ENCODE measurements at places on chromosomes 13 and 19.

- no peak for DNase-seq
Measured at GRCh38 chr19:7069904-7070226, 362 bp downstream of the ZNF557 start.

DNA sequence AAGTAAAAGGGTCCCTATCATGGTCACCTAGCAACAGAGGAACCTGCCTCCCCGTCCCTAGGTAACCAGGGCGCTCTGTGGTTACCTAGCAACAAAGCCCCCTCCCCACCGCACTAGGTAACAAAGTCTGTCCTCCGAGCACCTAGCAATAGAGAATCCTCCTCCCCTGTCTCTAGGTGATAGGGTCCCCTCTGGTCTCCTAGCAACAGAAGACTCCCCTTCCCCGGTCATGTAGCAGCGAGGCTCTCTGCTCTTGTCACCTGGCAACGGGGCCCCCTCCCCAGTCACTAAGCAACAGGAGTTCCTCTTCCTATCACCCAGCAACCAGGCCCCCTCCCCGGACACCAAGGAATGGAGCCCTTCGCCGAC lies 307 bp downstream of the JOSD2 start:
- DNase-seq = no peak

DNA sequence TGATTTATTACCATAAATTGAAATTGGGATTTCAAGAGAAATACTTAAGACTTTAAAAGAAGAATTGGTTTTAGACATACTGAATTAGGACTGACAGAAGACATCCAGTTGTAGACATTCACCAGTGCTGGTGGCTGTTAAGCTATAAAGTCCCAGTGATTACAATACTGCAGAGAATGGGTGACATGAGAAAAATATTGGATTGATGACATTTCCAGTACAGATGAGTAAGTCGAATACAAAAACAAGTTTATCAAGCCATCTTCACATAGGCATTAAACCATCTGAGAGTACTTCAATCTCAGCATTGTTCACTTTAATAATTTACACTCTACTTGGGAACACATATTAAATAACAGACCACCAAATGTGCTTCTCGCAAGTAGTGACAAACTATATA lies 66.8 kb downstream of the TBC1D4 start:
- no peak for DNase-seq

- no peak for DNase-seq
Measured at GRCh38 chr19:16915135-16915534, 26.3 kb downstream of the F2RL3 start.

- no peak for DNase-seq
Measured at GRCh38 chr19:28258829-28259228, 954.1 kb downstream of the UQCRFS1 start.

DNA sequence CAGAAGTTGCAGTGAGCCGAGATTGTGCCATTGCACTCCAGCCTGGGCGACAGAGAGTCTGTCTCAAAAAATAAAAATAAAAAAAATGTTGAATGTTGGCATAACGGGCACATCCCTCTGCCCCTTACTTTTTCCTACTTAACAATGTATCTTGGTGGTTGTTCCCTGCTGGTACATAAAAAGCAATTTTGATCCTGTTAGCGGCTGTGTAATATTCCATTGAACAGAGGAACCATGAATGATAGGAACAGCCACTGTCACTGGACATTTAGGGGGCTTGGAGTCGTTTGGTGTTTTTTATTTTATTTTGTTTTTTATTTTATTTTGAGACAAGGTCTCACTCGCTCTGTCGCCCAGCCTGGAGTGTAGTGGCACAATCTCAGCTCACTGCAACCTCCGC lies 10.4 kb upstream of the NCCRP1 start:
- no peak for DNase-seq

DNA sequence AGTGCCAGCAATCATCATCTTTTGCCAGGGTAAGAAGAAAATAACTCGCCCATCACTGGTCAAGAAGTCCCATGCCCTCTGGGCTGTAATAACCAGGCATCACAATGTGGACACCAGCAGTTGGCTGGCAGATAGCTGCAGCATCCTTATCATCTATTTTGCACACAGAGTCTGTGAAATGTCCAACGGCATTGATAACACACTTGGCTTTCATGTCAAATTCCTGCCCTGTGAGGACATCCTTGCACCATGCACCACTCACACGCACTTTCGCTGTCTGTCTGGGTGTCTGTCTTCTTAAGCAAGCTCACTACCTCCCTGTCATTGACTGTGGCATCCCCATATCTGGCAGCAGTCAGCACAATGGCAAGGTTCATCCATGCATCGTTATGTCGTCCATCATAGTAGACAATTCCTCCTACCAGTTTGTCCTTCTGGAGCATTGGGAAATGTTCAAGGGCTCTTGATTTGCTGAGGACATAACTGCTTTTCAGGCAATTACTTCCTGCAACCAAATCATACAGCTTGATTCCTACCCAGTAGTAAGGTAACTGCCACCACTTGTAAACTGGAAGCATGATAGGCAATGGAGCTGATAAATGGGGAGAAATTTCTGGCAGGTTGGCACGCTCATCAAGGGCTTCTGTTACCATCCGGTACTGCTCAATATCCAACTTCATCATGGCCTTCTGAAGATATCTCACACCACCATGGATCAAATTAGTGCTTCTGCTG lies 6.8 kb upstream of the ZSCAN5A start:
- no peak for DNase-seq

GRCh38 chr19:16586991-16587832 lies 15.0 kb upstream of the SLC35E1 start:
- DNase-seq = no peak

DNA sequence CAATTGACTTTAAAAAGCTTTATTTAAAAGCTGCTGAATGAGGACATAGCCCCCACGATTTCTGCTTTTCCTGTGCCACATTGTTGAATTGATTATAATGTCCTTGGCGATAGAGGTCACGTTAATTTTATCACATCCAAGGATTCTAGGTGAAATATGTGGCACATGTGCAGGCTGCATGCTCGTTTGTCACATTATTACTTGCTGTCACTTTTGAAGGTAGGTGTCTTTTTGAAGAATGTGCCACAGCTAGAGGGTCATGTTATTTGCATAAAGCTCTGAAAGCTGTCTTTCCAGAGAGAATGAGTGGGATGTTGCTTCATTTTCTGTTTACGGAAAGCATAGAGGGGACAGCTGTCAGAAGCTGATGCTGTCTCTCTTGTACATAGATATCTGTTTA lies 927.6 kb upstream of the ATXN8OS start:
- no peak for DNase-seq

GRCh38 chr19:46803555-46803954 lies 15.2 kb upstream of the SLC1A5 start:
- DNase-seq = no peak

GRCh38 chr13:99692854-99693253 lies 191.6 kb downstream of the TM9SF2 start:
- DNase-seq = no peak

Measured in AG08396 (cell line).